ENCODE measurements at places on chromosomes 5 and 9.

DNA sequence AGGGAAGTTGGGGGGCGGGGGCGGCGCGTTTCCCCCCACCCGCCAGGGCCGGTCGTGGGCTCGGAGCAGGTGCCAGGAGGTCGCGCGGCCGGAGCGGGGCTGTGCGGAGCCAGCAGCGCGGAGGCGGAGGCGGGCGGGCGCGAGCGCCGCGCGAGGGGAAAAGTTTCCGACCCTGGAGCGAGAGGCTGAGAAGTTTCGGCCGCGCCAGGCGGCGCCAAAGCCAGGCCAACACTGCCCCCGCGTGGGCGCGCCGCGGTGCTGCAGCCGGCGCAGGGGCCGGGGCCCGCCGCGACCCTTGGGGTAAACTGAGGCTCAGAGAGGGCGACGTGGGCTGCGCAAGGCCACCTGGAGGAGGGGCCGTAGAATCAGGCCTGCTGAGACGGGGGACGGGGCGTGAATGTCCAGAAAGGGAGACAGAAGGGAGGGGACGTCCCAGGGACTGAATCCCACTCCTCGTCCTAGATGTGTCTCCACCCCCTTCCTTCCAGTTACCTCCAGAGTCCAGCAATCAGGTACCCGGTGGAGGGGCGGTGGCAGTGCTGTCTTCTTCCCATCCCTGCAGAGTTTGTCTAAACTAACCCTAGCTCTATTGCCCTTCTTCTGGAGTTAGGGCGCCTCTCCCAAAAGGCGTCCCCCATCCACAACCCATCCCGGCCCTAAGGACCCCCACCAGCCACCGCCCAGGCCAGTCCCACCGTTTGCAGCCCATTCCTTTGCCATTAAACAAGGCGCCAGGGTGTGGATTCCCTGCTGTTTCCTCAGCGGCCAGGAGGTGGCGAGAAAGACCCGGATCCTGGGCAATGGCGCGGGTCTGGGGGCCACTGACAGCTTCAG is 10.2 kb downstream of the C9orf50 start:
- DNase-seq = peak; percentile 81

DNA sequence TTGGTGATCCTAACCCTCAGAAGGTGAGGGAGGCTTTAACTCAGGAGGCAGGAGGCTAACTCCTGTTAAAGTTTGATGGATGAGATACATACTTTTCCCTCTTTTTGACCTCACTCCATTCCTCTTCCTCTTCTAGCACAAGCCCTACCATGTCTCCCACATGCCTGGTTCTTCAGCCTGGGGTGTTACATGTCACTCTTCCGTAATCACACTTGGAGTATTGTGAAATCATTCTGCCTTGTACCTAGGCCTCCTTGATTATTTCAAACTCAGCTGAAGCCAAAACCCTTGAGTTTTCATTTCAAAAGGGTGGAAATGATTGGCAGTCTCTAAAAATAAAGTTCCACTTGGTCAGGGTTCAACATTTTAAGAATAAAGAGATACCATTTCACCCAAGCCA is 1.8 kb downstream of the PLAC8L1 start:
- DNase-seq = no peak

DNA sequence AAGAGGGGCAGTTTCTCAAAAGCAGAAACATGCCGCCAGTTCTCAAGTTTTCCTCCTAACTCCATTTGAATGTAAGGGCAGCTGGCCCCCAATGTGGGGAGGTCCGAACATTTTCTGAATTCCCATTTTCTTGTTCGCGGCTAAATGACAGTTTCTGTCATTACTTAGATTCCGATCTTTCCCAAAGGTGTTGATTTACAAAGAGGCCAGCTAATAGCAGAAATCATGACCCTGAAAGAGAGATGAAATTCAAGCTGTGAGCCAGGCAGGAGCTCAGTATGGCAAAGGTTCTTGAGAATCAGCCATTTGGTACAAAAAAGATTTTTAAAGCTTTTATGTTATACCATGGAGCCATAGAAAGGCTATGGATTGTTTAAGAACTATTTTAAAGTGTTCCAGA is 142.8 kb downstream of the NTRK2 start:
- DNase-seq = no peak

DNA sequence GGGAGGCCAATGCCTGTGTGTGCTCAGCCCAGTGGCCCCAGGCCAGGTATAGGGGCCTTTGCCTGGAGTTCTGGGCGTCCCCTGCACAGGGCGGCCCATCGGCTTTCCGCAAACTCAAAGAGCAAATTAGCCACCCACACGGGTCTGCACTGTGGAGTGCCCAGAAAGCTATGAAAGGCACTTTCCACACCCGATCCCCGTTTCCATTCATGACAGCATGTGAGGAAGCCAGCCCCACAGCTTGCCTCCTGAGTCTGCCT is 5.2 kb downstream of the DBH start:
- no peak for DNase-seq

DNA sequence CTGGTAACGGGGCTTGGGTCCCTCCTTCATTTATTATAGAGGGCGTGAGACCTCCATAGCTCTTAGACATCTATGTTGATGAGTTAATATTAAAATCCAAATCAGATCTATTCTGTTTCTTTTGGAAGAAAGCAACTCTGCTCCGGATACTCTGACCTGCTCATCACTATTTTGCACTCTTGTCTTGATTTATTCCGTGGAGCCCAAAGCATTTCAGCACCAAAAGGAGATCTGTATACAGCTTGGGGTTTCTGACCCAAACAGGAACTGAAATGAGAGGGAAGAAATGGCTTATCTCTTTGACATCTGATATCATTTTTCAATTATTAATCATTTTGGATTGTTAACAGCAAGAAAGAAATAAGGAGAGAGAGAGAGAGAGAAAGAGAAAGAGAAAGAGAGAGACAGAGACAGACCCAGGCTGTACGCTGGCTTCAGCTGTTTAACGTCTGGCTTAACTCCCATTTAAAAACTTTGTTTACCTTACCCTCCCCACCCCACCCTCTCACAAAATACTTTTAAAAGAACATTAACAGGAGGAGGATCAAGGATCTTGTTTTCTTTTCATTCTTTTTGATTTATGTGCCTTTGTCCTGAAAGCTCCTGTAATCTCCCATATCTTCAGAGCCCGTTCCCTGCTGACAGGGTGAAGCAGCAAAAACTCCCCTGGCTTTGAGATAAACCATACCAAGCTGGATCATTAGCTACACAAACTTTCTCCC is 231.4 kb upstream of the TUT7 start:
- no peak for DNase-seq

GRCh38 chr5:76457674-76458485 is 54.8 kb downstream of the IQGAP2 start:
- no peak for DNase-seq

DNA sequence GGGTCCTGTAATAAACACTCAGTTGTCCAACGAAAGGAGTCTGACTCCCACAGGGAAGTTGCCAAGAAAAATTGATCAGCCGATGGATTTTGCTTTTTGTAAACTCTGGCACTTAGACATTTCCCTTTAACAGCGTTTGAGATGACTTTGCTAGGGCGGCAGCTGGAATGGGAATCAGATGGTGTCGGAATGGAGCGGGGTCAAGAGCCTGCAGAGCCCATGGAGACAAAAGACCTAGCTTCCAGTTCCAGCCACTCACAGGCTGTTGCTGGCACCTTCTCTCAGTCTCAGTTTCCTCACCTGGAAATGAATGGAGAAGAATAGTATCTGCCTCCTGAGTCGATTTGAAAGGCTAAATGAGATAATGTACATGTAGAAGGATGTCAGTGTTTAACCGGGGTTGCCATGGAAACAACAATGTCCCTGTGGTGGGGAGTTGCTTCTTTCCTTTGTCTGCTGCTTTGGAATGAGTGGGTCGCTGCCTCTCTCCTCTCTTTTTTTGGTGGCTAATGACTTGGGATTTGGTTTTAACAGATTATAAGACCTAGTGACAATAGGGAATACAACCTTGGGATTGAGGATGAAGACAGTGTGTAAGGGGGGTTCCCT is 137.4 kb downstream of the GAS1 start:
- no peak for DNase-seq

GRCh38 chr9:37192803-37193202 is 72.4 kb downstream of the ZCCHC7 start:
- no peak for DNase-seq

GRCh38 chr5:30997681-30998080 is 195.8 kb upstream of the CDH6 start:
- DNase-seq = no peak

- DNase-seq = no peak
Observed at GRCh38 chr5:59826996-59827395, 66.5 kb downstream of the PDE4D start.

DNA sequence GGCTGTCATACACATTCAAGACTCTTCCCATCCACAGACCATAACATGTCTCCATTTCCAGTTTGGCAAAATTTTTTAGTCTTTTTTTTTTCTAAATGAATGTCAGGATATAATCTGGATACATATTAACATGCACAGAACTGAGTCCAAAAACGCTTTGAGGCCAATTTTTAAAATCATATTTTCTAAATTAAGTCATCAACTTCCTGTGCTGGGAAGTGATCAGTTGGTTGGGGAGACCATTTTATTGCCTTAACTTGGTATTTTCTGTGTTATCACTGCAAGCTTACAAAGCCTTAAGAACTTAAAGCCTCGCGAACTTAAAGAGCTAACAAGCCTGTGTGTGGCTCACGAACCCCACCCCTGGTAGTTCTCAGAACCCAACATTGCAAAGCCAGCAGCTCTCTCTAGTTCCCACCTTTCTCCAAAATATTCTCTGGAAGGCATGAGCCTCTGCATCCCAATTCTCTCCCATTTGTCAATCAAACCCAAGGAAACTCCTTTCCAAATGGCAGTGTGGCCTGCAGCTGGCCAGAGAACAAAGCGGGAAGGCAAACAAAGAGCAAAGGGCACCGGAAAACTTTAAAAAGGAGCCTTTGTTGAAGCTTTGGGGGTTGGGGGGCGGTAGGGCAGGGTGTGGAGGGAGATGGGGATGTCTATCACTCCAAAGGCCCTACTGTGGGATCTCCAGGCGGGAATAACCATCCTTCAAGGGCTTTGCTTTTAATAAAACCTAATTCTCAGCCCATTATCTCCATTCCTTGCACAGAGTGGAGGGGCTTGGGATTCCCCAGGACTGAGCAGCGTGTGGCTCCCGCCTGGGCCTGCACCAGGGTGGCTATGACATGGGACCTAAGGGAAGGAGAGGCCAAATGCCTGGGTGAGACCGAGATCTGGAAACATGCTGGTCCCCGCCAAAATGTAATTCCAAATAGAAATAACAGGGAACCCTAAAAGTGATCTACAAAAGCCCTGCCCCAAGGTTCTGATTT is 65.0 kb downstream of the ROR2 start:
- DNase-seq = no peak

GRCh38 chr9:4489562-4489918 is 728 bp upstream of the SLC1A1 start:
- no peak for DNase-seq

DNA sequence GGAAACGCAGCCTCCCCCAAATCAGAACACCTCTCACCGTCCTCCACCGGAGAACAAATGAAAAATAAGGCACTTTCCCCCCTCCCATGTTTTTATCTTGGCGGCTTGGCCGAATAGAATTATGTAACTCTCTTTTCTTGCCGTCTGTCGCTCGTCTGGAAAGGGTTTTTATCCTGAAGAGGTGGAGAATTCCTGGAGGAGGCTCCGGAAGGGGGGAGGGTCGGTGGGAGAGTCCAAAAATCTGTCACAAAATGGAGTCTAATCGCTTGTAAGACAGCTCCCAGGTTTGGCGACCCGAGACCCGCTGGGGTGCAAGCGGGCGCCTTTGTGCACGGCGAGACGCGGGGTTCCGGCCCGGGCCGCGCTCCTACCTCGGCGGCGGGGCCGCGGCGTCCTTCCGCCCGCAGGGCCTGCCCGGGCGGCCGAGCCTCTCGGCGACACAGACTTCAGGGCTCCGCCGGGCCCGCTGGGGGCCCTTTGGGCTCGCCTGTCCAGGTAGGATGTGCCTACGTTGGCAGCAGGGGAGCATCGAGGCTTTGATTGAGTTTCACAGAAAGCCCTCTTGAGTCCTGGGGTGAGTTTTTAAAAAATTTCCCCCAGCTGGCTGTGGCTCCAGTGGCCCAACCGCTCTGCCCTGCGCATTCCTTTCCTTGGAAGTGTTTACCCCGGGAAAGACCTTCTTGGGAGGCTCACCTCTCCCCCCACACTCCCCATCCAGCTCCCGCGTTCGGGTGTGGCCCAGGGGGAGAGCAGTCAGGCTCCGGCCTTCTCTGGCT is 5.0 kb downstream of the LMX1B start:
- no peak for DNase-seq

DNA sequence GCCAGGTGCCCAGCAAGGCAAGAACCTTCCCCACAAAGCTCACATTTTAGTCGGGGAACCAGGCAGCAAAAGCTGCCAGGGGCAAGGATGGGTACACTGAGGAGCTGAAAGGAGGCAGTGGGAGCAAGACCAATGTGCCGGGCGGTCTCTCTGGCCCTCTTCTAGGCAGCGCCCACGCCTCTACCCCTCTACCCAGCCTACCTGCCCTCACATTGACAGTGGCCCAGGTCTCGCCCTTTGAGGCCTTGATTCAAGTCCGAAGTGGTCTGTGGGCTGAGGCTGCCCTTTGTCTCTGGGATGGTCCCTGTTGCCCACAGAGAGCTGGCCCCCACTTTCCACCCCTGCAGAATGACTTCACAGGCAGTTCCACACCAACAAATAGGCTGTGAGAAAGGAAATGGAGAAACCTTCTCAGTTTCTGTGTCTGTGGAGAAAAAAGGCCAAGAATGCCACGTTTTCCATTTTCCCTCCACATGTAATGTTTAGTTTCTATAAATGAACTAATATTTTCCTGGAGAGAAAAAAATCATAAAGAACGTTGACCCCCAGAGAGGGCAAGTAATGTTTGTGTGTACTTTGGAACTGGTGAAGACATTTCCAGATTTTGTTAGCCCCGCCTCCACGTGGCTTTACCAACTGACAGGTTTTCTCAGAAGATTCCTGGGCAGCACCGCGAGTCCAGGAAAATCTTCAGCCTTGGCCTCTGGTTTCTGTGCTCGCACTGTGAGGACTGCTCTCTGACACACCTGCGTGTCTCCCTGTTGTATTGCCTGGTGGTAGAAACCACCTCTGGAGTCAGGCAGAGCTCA is 57.4 kb upstream of the ANGPTL2 start:
- no peak for DNase-seq

GRCh38 chr5:67896930-67897313 is 318.6 kb upstream of the PIK3R1 start:
- no peak for DNase-seq

DNA sequence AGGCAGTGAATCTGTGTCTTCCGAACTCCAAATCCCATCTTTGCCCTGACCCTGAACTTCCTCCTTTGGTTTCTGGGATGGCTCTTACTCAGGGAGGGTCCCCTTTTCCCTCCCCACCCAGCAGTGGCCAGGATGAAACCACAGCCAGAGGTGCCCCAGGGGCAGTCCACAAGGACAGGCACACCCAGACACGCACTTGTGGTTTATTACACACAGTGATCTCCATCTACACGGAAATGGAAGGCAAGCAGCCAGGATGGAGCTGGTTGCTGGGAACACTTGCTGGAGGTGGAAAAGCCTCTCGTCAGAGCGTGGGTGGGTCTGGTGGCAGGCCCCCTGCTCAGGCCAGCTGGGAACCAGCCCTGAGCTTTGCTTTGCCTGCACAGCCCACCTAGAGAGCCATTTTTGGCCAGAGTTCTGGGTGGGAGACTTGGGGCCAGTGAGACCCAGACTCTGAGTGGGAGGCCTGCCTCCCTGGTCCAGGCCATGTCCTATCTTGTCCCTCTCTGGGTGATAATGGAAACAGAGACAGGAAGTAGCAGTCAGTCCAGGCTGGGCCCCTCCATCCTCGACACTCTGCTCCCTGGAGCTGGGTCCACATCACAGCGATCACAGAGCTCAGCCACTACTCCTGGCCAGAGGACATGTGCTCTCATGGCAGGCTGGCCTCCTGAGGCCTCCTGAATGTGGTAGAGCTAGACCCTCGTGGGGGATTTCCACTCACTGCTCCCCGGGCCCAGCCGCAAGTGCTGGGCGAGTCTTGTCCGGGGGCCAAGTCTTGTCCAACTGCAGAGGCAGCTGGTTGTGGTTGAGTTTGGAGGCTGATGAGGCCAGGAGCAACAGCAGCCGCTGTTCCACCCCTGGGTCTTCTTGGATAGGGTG is 5.1 kb upstream of the PHYKPL start:
- no peak for DNase-seq
